ENCODE measurements at places on chromosomes 6 and 20. TPM values are rescaled to one million over a fixed set of nuclear protein-coding genes. Genes with fewer than 3 reads are reported as not detected.

SOBP gene
- total RNA-seq, result 0.17 TPM

GRCh38 chr6:119612176-119612891, 262.8 kb upstream of the MAN1A1 start:
- no peak for DNase-seq

DNA sequence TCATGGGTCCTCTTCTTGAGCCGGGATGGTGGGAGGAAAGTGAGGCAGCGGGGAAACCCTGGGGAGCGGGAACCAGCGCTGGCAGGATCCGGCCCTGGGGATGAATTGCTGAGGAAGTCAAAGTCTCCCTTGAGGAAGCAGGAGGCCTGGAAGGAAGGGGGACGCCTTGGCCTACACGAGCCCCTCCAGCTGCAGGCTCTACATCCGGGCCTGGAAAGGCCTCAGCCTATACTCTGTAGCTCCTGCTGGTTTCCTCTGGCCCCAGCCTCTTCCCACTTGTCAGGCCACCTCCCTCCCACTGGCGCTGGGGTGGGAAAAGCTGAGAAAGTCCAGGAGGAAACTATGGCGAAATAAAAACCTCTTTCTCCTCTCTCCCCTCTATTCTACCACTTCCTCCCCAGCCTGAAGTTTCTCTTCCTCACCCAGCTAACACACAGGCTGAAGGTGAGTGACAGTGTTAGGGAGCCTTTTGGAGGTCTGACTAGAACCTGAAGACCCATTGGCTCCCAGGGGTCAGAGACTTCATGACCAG, 14.9 kb downstream of the TREML2 start:
- no peak for DNase-seq

HLA-DQA1 gene
- total RNA-seq, result not detected

- DNase-seq, result no peak
Measured at GRCh38 chr6:168428052-168428826, 12.7 kb upstream of the SMOC2 start.
